DND-41 (cell line): ENCODE measurements at places on chromosomes 2 and 18.
A peak's percentile ranks its signal among the peaks of the same experiment; 100 is the strongest.

DNA sequence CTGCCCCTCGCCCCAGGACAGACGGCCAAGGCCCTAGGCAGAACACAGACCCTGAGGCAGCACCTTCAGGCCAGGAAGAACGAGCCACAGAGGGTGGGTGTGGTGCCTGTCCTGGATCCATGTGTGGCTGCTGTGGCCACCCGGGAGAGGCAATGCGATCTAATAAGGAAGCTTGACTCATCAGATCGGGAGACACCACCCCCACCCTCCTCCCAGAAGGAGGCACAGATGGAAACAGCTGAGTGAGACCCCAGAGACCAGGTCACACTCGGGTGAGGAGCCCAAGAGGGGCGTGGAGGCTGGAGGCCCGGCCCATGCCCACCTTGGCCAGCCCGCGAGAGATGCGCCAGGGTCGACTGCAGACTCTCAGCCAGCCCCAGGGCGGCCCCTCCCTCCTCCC is 20.3 kb downstream of the KCNG2 start:
- no peak for DNase-seq

- no peak for DNase-seq
Measured at GRCh38 chr18:14089781-14090180, 42.5 kb downstream of the ZNF519 start.

GRCh38 chr2:16511041-16511440 is 154.6 kb downstream of the CYRIA start:
- DNase-seq = no peak

DNA sequence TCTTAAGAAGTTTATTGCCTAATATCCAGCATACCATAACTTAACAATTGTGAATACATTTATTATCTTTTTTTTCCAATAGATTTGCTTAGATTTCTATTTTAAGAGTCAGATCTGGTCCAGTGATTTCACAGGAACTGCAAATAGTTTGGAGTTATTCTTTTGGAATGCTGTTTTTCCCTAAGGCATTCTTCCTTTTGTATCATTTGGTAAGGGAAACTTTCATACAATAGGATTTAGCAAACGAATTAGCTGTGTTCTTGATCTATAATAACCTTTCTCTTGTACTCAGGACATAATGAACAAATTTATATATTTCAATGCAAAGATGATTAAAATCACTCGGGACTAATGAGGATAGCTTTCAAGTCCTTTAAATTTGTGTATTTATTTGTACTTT is 201.6 kb downstream of the ERBB4 start:
- no peak for DNase-seq

DNA sequence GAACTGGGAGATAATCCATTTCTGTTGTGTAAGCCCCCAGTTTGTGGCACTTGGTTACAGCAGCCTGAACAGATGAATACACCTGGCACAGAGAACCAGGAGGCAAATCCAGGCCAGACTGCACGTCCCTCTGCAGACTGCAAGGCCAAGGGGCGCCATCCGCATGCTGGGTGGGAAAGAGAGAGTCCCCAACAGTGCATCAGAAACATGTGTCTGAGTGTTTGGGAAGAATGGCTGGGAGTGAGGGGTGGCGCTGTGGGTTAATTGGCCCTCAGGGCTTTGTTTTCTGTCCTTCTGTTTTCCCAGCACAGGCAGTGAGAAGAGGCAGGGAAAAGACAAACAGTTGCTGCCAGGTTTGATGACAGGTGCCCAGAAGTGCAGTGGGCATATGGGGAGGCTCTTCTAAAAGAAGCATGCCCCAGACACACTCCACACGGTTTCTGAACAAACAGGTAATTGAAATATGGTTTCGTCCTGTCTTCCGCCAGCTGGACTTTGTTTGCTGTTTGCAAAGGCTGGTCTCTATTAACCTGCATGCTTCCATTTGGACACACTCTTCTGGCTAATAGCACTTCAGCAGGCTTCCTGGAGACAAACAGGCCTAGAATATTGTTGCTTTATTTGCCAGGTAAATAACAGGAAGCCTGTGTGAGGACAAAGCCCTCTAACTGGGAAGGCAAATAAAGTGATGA is 43.4 kb upstream of the SEC11C start:
- no peak for DNase-seq

DNA sequence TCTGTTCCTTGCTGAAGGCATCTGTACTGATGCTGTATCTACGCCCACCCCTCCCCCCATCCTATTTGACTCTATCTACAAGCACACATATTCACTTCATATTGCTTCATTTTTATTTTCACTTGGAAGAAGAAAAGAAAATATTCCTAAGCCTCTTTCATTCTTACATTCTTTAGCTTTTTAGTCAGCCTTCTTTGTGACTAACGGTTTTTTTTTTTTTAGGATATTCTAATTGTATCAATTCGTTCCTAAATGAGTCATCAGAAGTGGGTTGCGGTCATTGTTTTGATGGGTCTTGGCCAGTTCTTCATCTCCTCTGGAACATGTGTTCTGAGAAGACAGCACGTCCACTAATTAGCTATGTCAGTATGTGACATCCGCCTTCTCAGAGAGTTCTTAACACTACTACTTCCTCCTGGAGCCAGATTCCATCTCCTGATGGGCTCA is 88.7 kb downstream of the MYO1B start:
- DNase-seq = no peak

DNA sequence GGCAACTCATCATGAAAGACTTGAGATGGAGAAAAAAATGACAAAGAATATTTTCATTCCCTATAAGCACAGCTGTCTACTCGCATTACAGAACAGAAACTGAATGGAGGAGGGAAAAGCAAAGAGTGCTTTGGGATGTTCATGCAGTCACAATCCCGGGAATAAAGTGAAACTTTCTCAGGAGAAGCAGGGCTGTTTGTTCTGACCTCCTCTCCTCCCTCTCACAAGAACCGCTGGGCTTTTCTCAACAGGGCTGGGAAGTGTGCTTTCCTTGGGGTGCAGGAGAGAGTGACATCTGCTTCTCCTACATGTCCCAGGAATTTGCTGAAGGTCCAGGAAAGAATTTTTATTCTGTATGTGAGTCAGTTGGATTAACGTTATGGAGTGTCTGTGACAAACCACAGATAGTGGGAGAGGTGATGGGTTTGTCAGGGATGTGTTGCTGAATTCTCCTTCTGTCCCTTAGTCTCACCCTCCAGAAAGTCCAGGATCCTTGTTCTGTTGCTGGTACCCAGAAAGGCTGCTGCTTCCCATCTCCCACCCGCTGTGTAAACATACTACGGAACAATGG is 125.6 kb downstream of the HRH4 start:
- no peak for DNase-seq

- peak; percentile 8 for DNase-seq
Measured at GRCh38 chr2:179440642-179441251, 176.1 kb upstream of the SESTD1 start.

DNA sequence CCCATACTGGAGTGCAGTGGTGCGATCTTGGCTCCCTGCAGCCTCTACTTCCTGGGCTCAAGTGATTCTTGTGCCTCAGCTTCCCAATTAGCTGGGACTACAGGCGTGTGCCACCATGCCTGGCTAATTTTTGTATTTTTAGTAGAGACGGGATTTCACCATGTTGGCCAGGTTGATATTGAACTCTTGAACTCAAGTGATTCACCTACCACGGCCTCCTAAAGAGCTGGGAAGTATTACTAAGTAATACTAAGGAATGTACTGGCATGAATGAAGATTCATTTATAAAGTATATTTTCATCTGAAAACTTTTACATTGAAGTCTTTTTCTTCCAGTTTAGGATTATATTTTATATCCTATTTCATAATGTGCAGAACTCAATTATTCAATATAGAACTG is 38.1 kb downstream of the NUP35 start:
- DNase-seq = no peak
